ENCODE measurements at places on chromosomes 6 and 20. TPM values are rescaled to one million over a fixed set of nuclear protein-coding genes. Genes with fewer than 3 reads are reported as not detected.

Gene PROKR2
- total RNA-seq, result not detected

Gene RHAG
- not detected for total RNA-seq

Gene EYA2
- total RNA-seq, result not detected

Gene DDO
- total RNA-seq, result not detected

Gene TMEM151B
- not detected for total RNA-seq

Gene NKX2-2
- total RNA-seq, result not detected

Gene RAET1E
- not detected for total RNA-seq

Gene KHDC1
- total RNA-seq, result 1.1 TPM

DNA sequence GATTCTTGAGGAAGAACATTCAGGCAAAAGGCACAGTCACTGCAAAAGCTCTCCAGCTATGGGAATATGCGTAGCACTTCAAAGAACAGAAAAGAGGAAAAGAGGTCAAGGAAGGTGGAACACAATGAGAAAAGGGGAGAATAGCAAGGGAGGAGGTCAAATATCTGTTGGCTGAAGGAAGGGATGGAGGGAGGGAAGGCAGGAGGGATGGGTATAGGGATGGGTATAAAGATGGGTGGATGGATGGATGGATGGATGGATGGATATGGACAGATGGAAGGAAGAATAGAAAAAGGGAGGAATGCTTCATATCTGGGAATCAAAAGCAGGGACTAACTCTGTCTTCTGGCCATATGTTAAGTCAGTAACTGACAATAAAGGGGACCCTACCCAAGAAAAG is 164.2 kb upstream of the TOP1 start:
- DNase-seq, result no peak

GRCh38 chr6:27312146-27312949 is at the start of gene POM121L2:
TSS of gene POM121L2 (minus strand) at chr6:27312273. CDS start at chr6:27312170, 103 bp downstream.
- DNase-seq, result peak; percentile 79

GRCh38 chr6:111997853-111998208 is 56.1 kb upstream of the CCN6 start:
- DNase-seq, result no peak

DNA sequence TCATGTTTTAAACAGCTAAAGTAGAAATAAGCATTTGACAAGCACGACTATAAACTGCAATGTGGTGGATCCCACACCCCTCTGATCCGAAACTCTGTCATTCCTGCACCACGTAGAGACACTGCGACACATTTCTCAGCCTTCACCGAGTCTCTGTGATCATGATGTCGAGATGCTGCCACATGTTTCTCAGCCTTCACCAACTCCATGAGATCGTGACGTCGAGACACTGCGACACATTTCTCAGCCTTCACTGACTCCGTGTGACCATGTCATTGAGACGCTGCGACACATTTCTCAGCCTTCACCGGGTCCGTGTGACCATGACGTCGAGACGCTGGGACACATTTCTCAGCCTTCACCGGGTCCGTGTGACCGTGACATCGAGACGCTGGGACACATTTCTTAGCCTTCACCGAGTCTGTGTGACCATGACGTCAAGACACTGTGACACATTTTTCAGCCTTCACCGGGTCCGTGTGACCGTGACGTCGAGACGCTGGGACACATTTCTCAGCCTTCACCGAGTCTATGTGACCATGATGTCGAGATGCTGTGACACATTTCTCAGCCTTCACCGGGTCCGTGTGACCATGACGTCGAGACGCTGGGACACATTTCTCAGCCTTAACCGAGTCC is 143.0 kb downstream of the TTLL2 start:
- DNase-seq, result no peak

- DNase-seq, result no peak
Measured at GRCh38 chr6:34990971-34991560, 102.0 kb downstream of the ANKS1A start.

DNA sequence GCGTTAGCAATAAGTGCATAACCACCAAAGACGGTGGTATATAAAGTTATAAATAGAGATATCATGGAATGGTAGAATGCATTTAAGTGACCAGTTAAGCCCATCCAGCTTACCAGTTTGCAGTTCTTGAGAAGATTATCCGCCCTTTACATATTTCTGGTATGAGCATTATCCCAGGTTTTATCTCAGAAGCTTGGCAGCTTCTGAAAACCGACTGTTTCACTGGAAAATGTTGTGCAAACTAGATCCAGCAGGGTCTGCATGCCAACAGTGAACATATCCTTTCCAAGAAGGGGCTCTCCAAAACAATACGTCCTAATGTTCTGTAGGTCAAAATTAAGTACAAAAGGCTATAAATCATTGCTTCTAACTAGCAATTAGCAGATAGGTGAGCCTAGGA is 29.5 kb upstream of the SHLD1 start:
- no peak for DNase-seq

DNA sequence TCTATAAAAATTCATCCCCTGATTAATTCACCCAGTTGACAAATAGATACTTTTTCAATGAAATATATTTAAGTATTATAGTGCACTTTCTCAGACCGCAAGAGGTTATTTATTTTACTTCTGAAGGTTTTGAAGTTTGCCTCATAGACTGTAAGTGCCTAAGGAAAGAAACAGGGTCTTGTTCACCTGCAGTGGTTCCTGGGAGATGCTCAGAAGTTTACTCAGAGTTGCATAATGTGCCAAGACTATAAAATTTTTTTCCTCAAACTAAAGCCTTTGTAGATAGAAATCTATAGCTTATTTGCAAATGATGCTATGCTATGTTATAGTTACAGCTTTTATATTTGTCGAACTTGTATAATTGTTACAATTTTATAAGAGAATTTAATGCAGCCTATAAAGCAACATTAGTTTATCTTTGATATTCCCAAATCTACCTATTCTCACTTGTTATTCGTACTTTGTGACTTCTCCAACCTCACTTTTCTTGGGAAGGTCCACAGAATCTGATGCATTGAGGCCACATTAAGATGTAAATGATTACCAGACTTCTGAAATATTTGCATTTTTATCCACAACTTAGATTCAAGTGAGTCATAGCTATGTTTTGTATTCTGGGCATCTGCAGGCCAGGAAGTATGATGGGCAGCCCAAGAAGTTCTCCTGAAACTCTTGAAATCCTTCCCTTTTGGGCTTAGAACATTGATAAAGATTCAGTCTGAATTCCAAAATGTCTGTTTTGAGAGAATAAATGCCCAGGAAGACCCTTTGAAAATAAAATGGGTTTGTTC is 35.7 kb downstream of the KCNQ5 start:
- DNase-seq, result no peak

GRCh38 chr6:3916211-3916610 is 67.0 kb downstream of the FAM50B start:
- DNase-seq, result no peak

- no peak for DNase-seq
Measured at GRCh38 chr20:51507216-51508036, 35.1 kb downstream of the NFATC2 start.

GRCh38 chr20:10842116-10842515 is 168.3 kb upstream of the JAG1 start:
- DNase-seq, result no peak

- no peak for DNase-seq
Measured at GRCh38 chr20:19692100-19692499, 66.0 kb upstream of the RIN2 start.

DNA sequence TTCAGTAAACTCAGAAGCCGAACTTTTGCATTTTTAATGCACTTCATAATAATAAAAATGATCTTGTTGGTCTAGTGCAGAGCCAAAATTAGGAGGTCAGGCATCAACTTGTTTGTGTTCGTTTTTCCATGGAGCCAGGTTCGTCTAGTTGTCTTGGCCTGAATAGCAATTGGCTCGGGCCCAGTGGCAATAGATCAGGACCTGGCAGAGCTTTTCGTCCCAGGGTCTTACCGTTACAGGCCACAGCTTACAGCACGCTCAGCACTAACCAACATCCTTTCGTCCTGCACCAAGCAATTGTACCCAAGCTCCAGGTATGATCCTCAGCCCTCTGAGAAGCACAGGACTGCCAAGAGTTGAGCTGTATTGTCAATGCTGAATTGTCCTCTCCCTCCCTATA is 240.5 kb upstream of the PLN start:
- no peak for DNase-seq

DNA sequence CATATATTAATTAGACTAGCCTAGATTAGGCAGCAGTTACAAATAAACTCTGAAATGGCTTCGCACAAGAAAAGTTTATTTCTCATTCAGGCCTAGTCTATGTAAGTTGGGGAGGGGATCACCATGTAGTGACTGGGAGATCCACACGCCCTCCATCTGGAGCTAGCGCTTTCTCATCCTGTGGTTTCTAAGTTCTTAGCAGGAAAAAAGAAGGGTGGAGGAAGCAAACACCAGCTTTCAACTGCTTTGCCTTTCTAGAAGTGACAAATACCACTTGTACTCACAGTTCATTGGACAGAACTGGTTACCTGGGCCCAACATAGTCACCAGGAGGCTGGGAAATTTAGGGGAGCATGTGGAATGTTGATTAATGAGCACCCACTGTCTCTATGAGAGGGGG is 46.6 kb downstream of the NDUFAF5 start:
- no peak for DNase-seq

- DNase-seq, result no peak
Measured at GRCh38 chr6:19841181-19841580, 4.0 kb downstream of the ID4 start.

DNA sequence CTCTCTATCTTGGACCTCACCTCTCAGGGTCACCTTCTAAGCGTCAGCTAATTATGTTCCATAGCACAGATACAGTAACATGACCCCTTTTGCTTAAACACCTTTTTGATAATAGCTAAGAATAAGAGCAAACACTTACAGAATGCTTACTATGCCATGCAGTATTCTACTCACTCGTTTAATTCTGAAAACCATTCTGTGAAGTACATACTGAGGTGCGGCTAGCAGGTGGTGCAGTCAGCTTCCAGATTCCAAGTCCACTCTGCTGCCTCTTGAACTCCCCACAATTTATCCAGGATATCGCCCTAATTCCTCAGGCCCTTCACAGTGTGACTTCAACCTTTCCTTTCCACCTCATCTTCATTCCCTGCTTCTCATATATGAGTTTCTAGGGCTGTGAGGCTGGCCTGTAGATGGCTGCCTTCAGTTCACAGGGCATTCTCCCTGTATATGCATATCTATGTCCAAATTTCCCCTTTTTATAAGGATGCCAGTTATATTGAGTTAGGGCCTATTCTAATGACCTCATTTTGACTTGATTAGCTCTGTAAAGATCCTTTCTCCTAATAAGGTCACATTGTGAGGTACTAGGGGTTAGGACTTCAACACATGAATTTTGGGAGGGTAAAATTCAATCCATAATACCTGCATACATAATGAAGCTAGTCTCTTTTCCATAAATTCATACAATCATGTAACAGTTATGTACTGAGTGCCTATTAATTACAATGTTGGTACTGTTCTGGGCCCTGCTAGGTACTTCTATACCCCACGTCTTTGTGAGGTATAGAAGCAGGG is 130.1 kb downstream of the PDSS2 start:
- no peak for DNase-seq

GRCh38 chr20:60888771-60889170 is 363.3 kb upstream of the CDH4 start:
- no peak for DNase-seq

DNA sequence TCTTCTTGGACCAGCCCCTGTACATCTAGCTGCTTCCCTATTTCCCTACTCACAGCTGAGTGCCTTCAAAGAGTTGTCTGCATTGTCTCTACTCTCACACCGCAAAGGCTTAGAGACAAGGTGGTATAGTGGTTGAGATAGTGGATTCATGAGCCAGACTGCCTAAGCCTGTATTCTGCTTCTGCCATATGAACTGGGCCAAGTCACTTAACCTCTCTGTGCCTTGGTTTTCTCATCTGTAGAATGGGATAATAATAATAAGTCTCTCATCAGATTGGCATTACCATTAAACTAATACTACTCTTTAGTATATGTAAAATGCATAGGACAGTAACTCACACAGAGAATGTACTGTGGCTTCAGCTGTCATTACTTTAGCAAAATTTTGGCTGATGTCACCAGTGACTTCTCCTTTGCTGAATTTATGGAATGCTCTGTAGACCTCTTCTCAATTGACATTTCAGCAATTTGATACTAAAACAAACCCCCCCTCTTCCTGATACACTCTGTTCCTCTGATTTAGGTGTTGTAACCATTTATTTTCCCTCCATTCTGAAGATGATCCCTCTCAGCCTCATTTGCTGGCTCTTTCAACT is 156.1 kb downstream of the ADAT2 start:
- DNase-seq, result no peak
